ENCODE measurements at places on chromosomes 2 and 18. TPM values are rescaled to one million over a fixed set of nuclear protein-coding genes. Genes with fewer than 3 reads are reported as not detected.

Gene TMEFF2
- 50.4 TPM for total RNA-seq

Gene CYP27A1
- total RNA-seq: 2.8 TPM

Gene PLCD4
- 0.31 TPM for total RNA-seq

Gene ANKRD30B
- 0.16 TPM for total RNA-seq

Gene CEBPZOS
- 24.5 TPM for total RNA-seq

Gene KCNG2
- 0.31 TPM for total RNA-seq

Gene CCDC74B
- 3.6 TPM for total RNA-seq

Gene CAPN14
- total RNA-seq: 1.4 TPM

Gene DCDC2C
- 0.62 TPM for total RNA-seq

Gene ZNG1B
- total RNA-seq: 41.8 TPM

- no peak for DNase-seq
Observed at GRCh38 chr2:137525641-137526190, 438.6 kb upstream of the HNMT start.

DNA sequence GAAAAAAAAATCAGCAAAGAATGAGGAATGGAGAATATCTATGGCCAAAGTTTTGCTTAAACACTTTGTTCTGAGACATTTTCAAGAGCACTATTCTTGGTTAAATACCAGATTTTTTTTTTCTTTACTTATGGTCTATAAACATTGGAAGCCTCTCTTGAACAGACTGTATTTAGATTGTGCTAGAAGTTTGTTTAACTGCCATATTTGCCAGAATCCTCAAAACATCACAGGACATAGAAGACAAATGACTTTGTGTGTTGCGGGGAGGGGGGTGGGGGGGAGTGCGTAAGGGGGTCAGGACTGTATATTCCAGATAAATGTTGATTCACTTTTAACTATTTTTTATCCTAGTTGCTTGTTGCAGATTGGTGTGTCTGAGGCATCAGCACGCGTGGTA, 262.0 kb downstream of the MEIS1 start:
- no peak for DNase-seq

GRCh38 chr2:112792419-112792818, 8.1 kb upstream of the IL1A start:
- DNase-seq: no peak

GRCh38 chr2:109134741-109135358, 5.8 kb downstream of the SH3RF3 start:
- DNase-seq: no peak

DNA sequence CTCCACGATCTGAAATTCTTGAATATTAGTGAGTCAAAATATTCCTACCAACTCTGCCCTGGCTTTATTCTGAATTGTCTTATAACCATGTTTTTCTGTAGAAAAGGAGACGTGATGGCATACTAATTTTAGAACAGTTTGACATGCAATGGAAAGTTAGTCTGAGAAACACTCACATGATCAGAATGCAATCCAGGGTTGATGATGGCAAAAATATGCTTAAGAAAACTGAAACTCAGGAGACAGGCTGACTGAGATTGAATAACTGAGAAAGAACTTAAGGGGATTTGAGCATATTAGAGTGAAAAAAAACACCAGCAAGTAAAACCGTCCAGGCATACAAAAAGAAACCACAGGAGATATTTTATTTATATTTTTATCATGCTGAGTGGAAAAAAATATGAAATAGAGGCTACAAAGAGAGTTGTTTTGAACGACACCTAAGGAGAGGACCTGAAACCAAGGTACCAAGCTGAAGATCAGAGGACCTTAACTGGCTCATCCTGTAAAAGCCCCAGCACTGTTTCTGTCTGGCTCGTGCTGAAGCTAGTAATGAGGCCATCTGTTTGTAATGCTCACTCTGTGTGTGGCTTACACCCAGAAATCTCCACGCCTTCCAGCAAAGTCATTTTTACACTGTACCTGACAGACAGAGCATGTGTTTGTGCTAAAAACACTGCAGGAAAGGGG, 437.2 kb upstream of the PKDCC start:
- DNase-seq: no peak

GRCh38 chr2:120617055-120617454, 118.6 kb upstream of the GLI2 start:
- no peak for DNase-seq

DNA sequence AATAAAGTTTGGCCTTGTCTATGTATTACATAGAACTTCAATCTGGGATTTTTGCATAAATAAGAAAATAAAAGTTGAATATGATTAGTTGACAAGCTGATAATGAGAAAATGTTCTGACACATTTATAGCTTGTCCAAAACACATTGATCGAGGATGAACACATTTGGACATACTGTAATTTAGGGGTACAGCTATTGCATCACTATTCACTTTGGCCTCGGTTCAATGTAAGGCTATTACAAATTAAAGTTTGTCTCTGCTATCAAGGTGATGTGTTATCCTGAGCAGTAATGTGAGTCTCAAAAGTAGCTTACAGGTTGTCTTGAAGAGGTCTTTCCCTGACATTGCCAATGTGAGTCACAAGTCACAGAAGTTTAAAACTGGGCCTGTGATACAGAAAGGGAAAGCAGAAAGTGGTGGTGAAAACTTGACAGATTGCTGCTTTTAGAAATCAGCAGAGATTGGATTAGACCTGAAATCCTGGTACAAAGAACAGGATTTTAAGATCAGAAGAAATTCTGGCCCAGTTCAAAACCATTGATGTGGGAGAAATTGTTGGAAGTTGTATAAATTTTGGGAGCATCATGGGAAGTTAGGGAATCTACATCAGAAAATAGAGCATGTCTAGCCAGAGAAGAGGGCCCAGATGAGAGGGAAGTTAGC, 674.1 kb downstream of the NYAP2 start:
- DNase-seq: no peak

DNA sequence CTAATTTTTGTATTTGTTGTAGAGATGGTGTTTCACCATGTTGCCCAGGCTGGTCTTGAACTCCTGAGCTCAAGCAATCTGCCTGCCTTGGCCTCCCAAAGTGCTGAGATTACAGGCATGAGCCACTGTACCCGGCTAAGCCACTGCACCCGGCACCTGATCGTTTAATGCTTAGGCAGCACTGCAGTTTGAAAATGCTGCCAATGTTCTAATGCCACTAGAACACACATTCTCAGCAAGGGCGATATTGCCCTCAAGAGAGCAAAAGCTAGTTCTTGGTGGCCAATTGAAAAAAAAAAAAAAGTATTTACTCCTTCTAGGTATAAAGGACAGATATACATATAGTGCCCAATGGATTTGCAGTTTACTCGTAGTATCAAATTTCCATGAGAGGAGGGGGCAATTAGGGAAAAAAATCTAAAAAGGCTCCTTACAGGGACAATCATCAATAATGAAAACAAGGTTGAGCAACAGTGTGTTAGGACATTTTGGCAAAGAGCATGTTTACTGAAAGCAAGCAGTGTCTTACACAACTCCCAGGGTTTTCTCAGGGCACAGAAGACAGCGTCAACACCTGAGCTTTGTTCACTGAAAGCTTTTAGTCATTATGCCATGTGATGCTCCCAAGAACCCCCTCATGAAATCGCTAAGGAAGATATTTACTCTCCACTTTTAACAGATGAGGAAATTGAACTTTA, 199.9 kb upstream of the PKDCC start:
- DNase-seq: no peak

- peak; percentile 62 for DNase-seq
Observed at GRCh38 chr18:46281185-46282176, 177.3 kb downstream of the HAUS1 start.

DNA sequence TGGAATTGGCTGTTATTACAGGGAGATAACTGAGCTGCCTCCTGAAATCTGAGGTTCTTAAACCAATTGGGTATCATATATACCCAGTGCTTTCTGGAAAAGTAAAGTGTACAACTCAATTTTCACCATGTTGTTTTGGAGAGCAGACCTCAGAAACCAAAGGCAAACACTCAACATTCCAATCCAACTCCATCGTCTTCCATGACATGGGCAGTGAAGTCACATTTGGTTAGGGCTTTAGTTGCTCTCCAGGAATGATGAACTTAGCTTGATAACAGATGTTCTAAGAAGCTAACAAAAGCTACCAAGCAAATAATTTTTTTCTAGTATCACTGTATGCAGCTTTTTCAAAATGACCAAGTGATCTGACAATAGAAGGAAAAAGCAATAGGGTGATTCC, 107.0 kb upstream of the SLC35G4 start:
- DNase-seq: no peak

- no peak for DNase-seq
Observed at GRCh38 chr2:222506230-222506935, 82.0 kb downstream of the SGPP2 start.

DNA sequence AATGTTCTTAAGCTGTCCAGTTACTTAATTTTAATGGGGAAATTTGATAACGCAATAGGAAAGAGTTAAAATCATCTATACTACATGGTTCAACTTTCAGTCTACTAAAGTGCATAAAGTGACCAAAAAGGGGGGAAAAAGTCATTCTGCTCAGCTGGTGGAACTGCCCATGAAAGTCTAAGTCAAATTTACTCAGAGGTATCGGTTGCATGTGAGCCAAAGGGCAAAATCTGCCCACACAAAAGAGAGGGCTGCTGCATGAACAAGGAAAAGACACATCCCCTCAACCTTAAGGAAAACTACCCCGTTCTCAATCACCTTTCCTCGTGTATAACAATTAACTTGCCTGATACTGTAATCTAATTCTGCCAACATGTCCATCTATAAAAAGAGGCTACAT, 126.1 kb downstream of the TCF4 start:
- no peak for DNase-seq

GRCh38 chr2:65622951-65623535, 190.6 kb upstream of the SPRED2 start:
- DNase-seq: no peak

DNA sequence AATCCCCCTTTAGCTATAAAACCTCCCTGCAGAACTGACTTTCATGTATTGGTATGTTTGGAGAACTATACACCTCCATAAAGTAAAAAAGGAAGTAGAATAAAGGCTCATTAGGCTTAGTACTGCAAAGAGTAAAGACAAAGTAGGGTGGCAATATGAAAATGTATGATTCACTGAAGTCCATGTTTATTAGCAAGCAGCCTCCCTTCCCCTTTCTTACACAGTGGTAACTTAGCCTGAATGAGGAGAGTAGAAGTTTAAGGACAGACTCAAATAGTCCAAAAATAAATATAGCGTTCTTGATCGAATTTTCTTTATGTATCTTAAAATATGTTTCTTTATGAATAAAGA, 1.5 kb downstream of the ZNF804A start:
- no peak for DNase-seq

All from occipital lobe (tissue), 3 donors.